Stomach (tissue), 19 donors: ENCODE measurements at places on chromosomes 3 and 15. TPM values are rescaled to one million over a fixed set of nuclear protein-coding genes. Genes with fewer than 3 reads are reported as not detected.
A peak's percentile ranks its signal among the peaks of the same experiment; 100 is the strongest.

TKT gene
- total RNA-seq, result 247 TPM

CD80 gene
- 0.55 TPM for total RNA-seq

- DNase-seq, result peak; percentile 52
These were observed 4.7 kb downstream of the RBMS3 start for GRCh38 chr3:29285471-29286071.

- DNase-seq, result no peak
These were observed 378.3 kb upstream of the RGMA start for GRCh38 chr15:93467337-93467736.

CPNE9 gene
- total RNA-seq, result not detected

- no peak for DNase-seq
These were observed 67.9 kb upstream of the UBE2E2 start for GRCh38 chr3:23135026-23135785.

GRCh38 chr3:26560081-26560480 is 62.5 kb upstream of the LRRC3B start:
- DNase-seq, result no peak

DNA sequence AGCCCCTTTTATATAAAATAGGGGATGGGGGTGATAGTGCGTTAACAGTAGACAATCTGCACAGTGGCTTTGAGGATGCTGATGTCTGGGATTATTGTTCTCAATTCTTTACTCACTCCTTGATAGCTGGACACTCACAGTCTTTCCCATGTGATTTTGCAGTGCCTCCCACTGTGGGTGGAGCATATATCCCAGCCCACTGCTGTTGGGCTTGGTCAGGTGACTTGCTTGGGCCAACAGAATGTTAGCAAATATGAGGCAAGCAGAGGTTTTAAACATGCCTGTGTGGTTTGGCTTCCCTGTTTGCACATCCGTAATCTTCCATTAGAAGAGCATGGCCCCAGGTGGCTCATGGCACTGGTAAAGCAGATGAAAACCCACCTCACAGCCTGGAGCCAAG is 46.5 kb downstream of the CPA3 start:
- DNase-seq, result no peak

TRIM42 gene
- total RNA-seq, result not detected

- DNase-seq, result no peak
These were observed 11.0 kb downstream of the CCRL2 start for GRCh38 chr3:46417841-46418611.

ARRDC4 gene
- 110 TPM for total RNA-seq

DNA sequence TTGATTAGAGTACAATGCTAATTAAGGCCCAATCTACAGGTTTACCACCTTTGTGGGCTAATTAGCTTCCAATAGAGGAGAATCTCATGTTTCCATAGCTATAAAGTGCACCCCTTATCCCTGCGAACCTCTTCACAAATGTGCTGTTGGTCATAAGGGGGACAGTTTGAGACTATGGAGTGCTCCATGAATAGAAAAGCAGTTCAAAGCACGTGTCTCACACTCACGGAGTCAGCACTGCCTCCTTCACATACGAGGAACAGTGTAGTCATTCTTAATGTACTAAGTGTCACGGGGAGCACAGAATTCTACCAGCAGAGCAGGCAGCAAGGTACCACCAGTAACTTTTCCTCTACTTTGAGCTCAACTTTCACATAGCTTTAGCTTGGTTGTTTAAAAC is 62.1 kb downstream of the ETV5 start:
- DNase-seq, result no peak

GRCh38 chr3:110413266-110413665 is 658.4 kb upstream of the NECTIN3 start:
- no peak for DNase-seq

DNA sequence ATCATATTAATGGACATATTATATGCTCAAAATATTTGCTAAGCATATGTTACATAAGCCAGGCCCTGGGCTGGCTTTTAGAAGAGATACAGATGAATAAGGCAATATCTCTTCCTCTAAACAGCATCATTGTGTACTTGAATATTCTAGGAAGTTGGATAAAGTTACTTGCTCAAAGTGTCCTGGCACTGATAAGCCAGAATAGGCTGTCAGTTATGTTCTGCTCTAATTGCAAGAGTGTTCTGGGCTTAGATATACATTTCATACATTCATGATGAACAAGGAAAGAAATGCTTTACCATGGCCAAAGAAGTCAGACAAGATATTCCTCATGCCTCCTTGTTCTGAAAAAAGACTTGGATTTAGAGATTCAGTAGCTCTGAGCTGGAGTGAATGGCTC is 40.7 kb downstream of the KBTBD12 start:
- DNase-seq, result no peak

NOX5 gene
- total RNA-seq, result 0.18 TPM
